ENCODE measurements at places on chromosomes 4 and X.
A peak's percentile ranks its signal among the peaks of the same experiment; 100 is the strongest.

DNA sequence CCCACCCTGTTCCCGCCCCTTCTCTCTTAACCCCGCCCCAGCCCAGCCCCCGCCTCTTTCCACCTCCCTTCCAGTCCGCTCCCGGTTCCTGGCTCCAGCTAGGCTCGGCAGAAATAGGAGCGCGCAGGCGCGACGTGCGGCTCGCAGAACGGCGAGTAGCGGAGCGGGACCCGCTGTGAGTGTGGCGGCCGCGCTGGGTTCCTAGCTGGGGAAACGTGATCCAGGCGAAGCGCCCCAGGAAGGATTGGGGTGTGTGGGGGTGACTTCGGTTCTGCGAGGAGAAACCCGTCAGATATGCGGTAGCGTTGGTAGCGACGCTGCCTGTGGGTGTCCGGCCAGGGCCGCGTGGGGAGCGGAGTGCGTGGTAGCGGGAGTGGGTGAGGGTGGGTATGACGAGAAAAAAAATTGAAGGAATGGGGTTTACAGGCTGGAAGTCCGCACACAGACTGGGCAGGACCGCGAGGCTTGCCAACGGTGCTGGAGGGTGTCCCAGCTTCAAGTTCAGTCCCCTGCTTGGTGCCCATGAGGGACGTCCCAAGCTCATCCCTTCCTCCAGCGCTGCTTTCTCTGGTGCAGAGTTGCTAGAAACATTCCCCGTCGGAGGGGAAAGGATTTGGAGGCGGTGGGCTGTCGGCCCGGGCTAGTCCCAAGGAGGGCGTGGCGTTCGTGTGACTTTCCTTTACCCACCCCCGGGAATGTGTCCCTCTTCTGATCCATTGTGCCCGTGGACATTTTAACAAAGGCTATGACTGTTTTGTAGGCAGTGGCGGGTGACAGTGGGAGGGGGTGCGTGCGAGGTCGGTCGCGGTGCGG, at the start of gene PRRG1:
PRRG1 (plus strand) TSS at position 144 of the 813 bp plus-strand sequence. CDS start 56,886 bp downstream, outside the sequence.
- DNase-seq, result peak; percentile 64

GRCh38 chr4:156336511-156336910, 382.8 kb upstream of the CTSO start:
- DNase-seq, result no peak

DNA sequence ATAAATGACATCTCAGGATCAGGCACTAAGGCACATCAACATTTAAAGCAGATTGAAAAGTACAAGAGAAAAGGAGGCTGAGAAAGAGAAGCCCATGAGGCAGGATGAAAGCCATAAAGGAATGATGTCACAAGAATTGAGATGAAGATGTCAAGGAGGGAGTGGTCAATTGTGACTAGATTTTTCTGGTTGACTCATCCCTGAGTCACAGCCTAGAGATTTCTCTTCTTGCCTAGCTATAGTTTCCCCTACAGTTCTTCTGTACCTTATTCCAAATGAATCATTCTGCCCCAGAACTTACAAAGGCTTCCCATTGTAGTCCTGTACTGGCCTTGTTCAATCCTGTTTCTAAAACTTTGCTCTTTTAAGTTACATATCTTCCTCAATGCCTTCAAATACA, 3.4 kb upstream of the USP53 start:
- peak; percentile 51 for DNase-seq

DNA sequence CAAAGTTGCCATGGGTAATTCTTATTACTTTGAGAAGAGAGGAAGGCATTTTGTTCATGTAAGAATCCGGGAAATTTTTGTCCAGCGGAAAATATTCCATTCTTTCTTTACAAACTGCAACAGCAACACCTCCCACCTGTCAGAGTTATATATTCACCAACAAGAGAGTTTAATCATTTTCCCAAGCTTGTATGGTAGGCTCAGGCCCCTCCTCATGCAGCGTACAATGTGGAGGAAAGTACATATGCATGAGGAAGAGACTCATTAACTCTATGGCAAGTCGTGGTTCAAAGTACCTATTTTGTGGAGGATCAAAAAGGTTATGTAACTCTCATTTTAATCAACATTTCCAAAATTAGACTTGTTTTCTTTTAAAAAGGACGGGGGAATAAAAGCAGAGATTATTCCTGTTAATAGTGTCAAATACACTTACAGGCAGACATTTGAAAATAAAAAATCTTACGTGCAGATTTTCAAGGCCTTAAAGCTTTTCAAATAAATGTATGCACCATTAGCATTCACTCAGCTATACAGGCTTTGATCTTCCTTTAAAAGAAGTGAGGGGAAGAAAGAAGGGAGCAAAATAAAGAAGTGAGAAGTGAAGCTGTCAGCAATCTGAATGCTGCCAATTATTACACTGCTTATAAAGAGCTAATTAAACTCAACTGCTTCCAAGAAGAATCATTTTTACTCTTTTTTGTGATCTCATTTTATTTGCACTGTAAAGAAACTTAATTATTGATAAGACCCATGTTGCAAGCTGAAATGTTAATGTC, 204.8 kb downstream of the FAT4 start:
- no peak for DNase-seq

DNA sequence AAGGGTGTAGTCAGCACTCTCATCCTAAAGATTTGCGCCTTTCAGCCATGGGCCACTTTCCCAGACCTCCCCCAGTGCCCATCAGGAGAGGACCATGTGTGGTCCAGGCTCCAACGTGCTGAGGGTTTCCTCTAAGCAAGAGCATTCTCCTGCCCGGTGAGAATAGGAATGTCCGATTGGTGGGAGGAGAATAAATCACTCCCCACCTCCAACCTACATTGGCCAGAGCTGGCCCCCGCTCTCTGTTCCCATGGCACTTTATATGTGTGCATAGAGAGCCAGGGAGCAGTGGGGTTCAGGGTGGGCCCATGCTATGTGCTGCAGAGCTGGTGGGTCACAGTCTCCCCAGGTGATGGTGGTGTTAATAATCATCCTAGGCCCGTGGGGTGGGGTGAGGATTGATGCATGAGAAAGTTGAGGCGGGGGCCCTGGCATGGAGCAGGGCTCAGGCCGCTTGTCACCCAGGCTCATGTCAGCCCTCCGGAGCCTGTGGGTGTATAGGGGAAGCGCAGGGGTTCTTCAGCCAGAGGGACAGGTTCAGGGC, 6.8 kb upstream of the SORCS2 start:
- DNase-seq, result no peak

DNA sequence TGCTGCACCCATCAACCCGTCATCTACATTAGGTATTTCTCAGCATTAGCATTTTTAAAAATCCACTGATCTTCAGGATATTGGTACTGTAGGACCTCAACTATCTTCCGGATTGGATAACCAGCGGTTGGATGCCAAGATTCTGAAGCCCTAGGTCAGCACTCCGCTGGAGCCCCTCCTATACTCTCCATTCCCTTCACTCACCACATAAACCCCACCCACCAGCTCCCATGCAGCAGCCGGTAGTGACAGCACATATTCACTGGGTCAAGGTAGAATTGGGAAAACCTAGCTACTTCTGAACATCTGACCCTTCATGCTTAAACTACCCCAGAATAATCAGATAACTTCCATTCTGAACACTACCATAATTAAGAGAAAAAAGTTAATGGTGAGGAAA, 134.9 kb downstream of the CORIN start:
- no peak for DNase-seq
